ENCODE measurements at places on chromosomes 11 and 22.

DNA sequence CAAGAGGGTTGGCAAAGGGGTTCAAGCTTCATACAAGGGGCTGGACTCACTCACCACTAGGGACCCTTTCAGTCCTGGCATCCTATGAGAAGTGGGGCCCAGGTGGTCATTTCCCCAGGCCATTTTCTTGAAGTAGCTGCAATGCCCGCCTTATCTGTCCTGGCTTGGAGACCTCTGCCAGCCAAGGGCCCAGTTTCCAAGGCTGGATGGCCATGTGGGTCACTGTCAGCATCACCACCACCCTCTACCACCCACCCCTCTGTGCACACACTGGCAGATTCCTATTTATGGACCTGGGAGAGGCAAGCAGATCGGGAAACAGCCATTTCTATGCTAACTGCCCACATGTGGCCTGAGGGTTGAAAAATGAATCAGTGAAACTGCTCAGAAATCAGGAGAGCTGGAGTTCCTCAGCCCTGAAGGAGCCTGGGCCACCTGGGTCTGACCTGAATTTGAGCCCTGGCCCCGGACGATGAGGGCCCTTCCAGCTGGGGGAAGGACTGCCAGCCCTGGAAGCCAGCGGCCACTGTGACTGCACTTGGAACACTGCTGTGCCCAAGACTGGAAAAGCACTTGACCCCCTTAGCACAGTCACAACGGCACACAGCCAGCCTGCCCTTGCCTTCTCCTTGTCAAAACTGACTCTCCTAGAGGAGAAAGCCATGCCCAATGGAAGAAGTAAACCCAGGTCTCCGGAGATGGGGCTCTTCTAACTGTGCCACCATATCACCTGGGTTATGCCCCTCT is 442.2 kb downstream of the BUD13 start:
- no peak for DNase-seq

GRCh38 chr11:28303477-28304191 is 195.4 kb downstream of the METTL15 start:
- DNase-seq, result no peak

DNA sequence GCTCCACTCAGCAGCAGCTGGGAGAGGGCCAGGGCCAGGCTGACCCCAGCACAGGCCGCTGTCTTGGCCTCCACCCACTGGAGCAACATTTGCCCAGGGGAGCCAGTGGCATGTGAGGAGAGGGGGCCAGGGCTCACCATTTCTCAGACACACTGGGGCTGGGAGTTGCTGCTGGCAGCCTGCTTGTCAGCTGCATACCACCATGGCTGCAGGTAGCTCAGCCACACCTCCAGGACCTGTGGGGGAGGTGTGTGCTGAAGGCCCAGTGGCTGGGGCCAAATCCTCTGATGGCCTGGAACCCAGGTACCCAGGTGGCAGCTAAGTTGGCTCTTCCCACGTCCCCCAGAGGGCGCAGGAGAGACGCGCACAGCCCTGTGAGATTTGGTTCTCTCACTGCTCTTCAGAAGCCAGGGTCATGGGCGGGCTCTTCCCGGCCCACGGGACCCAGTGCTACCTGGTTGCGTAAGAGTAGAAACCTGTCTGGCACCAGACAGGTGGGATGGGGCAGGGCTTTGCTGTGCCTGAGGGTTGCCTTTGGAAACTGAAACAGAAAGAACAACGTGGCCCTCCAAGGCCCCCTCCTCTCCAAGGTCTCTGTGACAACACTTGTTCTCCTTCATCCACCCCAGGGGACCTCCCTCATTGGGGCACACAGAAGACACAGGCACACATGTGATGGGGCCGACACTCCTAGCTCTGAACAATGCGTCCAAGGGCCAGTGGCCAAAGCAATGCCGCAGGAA is 98.8 kb downstream of the MED15 start:
- peak; percentile 59 for DNase-seq

GRCh38 chr11:26507229-26507628 is 64.8 kb downstream of the MUC15 start:
- no peak for DNase-seq

GRCh38 chr11:17403980-17404759 is 15.7 kb upstream of the KCNJ11 start:
- DNase-seq, result no peak

GRCh38 chr11:78587446-78587845 is 12.8 kb upstream of the NARS2 start:
- DNase-seq, result no peak

DNA sequence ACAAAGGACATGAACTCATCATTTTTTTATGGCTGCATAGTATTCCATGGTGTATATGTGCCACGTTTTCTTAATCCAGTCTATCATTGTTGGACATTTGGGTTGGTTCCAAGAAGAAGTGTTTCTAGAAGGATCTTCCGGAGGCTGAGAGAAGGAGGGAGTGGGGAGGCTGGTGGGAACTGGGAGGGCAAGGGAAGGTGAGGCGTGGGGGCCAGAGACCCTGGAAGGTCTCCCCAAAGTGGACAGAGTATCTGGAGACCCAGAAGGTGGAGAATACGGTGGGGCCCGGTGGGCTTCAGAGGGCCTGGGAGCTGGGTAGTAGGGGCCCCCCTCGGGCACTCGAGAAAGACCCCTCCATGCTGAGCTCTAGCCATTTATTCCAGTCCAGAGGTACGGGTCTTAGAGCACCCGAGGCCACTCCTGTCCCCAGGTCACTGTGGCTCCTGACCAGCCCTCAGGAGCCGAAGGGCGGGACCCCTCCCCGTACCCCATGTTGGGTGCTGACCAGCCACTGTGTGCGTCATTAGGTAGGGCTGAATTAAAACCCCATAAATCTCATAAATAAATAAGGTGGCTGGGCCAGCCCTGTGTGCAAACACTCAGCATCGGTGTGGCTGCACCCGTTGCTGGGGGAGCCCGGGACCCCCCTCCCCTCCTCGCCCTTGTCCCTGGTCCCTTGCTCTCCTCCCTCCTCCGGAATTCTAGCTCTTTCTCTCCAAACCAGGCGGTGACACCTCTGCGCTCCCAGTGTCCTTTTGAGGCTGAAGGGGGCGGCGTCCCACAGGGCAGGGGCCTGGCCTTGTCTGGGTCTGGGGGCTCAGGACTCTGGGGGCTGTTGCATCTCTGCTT is 38.8 kb upstream of the MUC5AC start:
- DNase-seq, result no peak

- no peak for DNase-seq
These were observed 43.2 kb downstream of the PPP6R3 start for GRCh38 chr11:68503792-68504191.

- no peak for DNase-seq
These were observed 69.4 kb downstream of the BUD13 start for GRCh38 chr11:116703421-116703820.

DNA sequence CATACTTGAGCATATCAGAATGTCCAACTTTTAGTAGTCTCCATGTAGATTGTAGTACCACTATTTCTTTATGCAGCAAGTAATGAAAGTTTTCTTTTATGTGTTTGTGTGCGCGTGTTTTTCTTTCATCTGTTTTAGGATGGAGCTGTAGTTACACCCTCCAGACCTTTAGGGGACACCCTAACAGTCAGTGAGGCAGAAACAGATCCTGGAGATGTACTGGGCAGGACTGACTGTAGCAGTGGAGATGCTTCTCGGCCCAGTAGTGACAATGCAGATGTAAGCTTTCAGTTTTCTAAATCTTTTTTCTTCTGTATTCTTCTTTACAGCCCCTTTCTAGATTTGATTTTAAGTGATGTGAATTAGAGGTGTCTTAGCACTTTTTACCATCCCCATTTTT is 79.9 kb upstream of the GRIK4 start:
- DNase-seq, result peak; percentile 46

- no peak for DNase-seq
These were observed 71.2 kb downstream of the MYO7A start for GRCh38 chr11:77199137-77199745.

- no peak for DNase-seq
These were observed 220.8 kb upstream of the SNX19 start for GRCh38 chr11:131137046-131137445.

- DNase-seq, result no peak
These were observed 8.7 kb downstream of the NADSYN1 start for GRCh38 chr11:71461696-71462095.

DNA sequence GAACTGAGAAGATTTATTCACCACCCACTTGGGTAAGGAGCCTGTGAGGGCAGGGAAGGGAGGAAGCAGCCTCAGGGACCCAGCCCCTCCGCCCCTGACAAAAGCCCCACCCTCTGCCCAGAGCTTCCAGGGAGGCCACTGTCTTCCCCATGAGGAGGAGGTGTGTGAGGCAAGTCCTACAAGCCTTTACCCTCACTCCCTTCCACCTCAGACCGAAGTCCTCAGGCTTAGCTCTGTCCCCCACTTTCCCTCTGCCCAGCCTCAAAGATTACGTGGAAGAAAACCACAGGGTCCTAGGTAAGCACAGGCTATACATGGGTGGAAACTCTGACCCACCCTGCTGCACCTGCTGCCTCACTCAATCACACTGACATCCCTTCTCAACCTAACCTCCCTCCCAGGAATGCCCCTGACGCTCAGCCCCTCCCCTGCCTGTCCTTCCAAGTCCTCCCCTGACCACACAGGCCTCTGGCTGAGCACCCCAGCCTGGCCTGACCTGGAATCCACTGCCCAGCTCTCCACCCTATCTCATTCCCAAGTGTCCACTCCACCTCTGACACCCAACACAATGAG is 3.6 kb upstream of the ARAP1 start:
- no peak for DNase-seq

- DNase-seq, result no peak
These were observed 51.3 kb downstream of the RPL27A start for GRCh38 chr11:8733852-8734251.

DNA sequence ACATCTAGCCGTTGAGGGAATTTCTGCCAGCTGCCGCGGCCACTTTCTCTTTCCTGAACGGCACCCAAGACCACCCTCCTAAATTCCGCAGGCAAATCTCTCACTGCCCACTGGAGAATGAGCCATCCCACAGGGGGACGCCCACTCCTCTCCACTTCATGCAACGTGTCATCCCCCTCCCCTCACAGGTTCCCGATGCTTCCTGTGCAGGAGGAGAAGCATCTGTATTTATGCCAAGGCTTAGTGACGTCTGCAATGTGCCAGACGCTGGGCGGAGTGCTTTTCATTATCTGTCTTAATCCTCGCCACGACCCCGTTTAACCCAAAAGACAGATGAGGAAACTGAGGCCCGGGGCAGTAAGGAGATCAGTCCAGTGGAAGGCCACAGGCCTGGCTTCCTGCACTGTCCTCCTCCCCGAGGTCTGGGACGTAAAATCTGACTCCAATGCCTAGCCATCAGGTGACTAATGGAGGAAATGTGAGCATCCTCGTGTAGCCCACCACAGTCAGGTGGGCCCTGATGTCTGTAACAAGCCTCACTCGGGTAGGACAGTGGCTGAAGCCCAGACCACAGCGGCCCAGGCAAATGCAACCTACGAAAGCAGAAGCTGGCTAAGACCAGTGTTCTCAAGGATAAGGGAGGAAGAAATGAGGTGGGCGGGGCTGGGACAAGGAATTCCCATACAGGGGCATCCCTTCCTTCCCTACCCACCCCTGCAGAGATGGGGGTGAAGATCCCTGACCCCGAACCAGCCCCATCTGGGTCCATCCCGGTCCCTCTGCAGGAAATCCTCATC is 23.1 kb downstream of the MN1 start:
- DNase-seq, result no peak

DNA sequence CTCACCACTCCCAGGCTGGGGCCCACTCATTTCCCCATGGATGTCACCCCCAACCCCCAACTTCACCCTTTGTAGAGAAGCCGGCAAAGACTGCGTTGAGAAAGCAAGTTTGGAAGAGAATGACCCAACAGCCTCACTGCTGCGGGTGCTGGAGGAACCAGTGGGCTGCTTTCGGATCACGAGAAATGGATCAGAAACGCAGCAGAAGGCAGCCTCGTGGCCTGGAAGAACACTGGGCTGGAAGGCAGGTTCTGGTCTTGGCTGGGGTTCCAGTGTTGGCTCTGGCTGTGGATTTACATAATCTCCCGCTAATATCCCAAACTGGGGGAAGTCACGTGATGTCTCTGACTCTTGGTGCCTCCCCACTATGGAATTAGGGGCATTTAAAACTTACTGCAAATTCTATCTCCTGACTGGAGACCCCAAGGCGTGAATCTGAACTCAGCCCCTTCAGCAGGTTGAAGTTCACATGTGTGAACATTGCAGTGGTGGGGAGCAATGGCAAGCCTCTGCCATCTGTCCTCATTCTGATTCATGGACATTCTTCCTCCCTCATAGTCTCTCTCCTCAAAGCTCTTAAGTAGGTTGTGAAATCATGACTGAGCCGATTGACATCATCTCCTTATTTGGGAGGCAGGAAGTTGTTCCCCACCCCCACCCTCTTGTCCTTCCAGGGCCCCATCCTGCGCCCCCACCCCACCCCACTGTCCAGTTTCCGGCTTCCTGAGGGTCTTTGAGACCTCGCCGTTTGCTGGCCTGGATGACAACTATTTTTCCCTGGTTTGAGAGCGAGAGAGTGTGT is 37.0 kb upstream of the TIMP3 start:
- DNase-seq, result peak; percentile 83

DNA sequence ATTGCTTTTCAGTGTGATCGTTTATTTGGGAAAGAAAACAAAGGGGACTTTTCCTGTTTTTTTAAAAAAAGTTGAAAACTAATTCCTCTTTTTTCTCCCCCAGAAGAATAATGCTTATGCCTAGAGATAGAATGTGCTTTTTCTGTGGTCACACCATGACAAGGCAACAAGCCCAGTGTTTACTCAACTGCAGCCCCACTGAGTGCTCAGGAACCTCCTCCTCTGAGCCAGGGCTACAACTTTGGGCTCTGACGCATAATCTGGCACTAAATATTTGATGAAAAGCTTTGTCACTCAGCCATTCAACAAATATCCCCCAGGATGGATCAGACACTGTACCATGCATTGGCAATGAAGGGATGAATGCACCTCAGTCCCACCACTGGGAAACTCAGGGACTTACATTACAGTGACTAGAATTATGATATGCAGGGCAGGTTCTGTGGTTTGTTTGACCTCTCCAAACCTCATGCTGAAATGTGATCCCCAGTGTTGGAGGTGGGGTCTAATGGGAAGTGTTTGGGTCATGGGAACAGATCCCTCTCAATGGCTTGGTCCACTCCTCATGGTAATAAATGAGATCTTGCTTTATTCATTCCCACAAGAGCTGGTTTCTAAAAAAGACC is 155.9 kb downstream of the CCDC34 start:
- no peak for DNase-seq

DNA sequence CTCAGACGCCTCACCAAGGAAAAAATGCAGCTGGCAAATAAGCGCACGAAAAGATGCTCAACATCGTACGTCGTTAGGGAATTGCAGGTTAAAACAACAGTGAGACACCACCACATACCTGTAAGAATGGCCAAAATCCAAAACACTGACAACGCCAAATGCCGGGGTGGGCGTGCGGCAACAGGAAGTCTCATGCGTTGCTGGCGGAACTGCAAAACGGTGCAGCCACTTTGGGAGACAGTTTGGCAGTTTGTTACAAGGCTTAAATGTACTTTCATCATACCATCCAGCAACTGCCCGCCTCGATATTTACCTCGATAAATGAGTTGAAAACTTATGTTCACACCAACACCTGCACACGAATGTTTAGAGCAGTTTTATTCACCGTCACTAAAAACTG is 7.5 kb upstream of the CTSD start:
- no peak for DNase-seq

DNA sequence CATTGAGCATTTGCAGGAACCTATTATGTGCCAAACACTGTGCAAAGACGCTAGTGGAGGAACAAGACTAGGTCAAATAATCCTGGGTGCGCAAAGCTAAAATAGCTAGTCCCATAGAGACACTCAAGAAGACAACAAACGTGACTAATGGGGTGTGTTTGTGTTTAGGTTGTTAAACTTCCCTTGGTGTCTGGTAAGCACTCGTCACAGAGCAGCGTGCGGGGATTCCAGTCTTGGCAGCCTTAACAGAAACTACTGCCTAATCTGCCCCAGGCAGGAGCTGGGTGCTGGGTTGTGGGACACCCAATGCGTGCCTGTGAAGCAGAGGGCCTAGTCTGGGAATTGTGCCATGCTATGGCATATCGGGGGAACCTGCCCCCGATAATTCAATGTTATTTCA is 10.8 kb upstream of the CALCB start:
- no peak for DNase-seq

Measured in hepatic stellate cell (primary cell).